ENCODE measurements at places on chromosomes 12 and 14.
A peak's percentile ranks its signal among the peaks of the same experiment; 100 is the strongest.

- DNase-seq: no peak
Observed at GRCh38 chr14:75979648-75980565, 1.9 kb downstream of the TGFB3 start.

- DNase-seq: no peak
Observed at GRCh38 chr14:32256576-32256975, 53.5 kb upstream of the RNU6-8 start.

DNA sequence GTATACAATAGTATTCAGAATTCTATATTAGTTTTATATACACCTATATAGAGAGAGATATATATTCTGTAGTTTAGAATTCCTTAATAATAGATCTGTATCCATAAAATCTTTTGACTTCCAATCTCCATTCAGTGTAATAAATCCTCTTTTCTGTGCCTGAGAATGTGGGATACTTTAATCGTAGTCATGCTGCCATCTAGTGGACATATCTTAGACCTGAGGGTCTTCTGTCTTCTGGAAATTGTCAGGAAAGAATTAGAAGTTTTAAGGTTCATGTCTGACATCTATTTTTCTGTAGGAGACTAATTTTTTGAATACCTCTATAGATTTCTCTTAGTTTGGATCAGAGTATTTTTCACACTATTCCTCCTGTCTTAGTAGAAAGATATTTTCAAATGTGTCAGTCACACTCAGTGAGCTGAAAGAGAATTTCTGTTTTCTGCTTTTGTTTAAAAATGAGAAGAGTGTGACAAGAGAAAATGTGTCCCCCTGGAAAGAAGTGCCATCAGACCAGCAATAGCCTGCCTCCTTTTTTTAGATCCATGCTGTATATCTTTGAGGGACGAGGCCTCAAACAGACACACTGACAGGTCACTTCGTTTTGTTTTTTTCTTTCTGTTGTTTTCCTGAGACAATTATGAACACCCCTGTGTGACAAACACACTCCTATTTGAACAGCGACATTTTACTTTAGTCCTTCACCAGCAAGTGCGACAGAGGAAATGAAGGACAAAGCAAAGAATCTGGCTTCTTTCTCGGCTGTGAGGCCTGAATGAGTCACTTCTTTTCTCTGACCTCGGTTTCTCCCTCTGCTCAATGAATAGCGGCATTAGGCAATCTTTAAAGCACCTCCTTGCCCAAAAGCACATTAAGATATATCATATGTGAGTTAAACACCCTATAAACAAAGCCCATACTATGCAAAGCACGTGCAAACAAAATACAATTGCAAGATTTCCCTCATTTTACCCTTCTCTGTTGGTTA is 96.3 kb downstream of the GALC start:
- DNase-seq: no peak

DNA sequence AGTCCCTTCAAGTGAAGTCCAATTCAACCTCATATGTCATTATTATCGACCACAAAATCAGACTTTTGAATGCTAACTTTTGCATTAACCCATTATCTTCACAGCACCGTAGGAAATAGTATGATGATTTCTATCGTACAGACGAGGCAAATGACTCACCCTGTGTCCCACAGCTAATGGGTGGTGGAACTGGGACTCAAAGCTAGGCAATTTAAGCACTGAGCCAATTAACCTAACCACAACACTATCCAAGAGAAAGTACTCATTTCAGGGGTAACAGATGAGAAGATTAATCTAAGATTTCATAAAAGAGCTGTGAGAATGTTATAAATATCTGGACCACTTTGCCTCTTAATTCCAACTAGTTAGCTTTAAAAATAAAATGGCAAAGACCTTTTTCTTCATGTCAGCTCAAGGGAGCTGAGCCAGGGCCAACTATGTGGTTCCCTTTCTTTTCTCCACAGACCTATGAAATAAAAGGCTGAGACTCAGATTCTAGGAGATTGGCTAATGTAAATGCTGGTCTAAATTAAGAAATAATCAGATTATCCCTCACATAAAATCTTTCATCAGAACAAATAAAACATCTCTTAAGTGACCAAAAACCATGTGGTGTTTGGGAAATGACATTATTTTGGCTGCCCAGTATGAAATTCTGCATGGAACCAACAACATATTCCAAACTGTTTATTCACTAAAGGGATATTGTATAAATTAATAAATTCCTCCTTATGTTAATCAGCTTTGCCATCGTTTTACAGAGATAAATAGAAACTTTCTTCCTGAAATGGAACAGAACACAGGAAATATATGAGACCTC is 4.9 kb downstream of the PTGER2 start:
- no peak for DNase-seq

DNA sequence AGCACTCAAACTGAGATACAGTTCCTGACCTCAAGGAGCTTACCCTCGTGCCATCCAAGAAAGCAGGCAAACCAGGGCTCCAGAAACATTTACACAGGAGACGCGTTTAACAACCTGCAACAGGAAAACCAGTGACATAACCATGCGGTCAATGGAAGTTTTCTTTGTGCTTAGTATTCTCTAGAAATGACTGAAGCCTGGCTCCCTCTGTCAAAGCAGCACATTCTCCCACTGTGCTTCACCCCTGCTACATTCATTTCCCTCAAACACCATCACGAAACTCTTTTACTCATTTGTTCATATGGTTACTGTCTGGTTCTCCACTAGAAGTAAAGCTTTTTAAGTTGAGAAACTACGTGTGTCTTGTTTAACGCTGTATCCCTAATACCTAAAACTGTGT is 161.3 kb upstream of the CCND2 start:
- DNase-seq: no peak

- no peak for DNase-seq
Observed at GRCh38 chr12:460261-461230, 807 bp downstream of the B4GALNT3 start.

DNA sequence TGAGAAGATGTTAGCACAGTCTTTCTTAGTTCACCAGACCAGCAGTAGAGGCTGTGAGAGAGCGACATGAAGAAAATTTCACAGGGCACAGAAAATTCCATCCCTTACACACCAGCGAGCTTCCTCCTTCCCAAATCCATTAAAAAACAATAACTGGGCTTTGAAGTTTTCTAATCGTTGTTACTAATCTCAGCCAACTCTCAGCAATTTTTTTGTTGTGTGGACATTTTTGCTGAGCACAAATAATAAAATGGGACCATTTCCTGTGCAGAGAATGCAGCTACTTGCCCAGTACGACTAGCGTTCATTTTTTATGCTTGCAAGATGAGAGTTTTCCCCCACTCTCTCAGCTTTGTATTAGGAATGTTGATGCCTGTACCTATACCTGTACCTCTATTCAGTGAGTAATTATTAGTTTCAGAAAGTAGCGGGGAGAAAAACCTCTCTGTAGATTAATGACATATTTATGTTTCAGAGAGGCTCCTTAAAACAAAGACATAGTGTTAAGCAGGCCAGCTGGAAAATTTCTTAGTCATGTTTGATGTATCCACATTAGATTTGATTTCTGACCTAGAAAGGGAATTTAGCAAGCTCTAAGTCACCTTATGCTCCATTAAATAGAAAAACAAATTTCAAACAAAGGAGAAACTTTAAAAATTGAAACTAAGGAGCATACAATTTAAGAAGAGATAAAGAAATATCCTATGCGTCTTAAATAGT is 146.5 kb downstream of the SRGAP1 start:
- DNase-seq: no peak

DNA sequence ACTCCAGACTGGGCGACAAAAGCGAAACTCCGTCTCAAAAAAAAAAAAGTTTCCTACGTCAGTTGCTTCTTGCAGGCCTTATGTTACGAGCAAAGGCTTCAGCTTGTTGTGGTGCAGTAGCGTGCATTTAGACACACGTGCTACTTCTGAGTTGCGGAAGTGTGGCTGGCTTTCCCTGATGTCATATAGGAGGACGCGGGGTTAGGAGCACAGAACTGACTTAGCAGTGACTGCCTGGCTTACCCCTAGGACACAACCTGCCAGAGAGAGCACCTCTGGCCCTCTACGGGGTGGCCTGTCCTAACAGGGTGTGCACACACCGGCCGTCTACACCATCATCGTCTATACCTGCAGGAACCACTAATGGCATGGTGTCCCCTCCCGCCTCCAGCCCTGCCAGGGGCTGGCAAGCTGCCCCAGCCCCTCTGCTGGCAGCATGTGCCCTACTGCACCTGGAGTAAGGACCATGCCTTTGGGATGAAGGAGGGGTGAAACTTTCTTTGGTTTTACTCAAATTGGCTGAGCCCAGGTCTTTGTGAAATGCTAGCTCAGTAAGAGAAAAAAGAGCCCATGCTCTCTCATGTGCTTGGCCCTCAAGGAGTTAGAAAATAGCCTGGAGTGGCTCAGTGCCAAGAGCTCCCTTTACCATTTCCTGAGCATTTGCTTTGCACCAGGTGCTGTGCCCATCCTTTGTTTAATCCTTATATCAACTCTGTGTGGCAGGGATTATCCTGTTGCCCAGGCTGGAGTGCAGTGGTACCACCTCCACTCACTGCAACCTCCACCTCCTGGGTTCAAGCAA is 1.7 kb upstream of the GPR68 start:
- peak; percentile 40 for DNase-seq
